Camera-type eye (tissue), 1 donor: ENCODE measurements at places on chromosomes 7 and 10. TPM values are rescaled to one million over a fixed set of nuclear protein-coding genes. Genes with fewer than 3 reads are reported as not detected.

The EBLN1 gene
- not detected for total RNA-seq

The PROSER2 gene
- 7.4 TPM for total RNA-seq

The SLC4A2 gene
- 69.0 TPM for total RNA-seq

The SPDYE1 gene
- total RNA-seq, result not detected

The PIK3AP1 gene
- 5.4 TPM for total RNA-seq

The RGR gene
- 38.2 TPM for total RNA-seq

The CALHM1 gene
- total RNA-seq, result not detected
